Pons (tissue), 1 donor: ENCODE measurements at places on chromosomes 3 and 15.

GRCh38 chr3:63842127-63842526, 21.5 kb downstream of the THOC7 start:
- DNase-seq = no peak

DNA sequence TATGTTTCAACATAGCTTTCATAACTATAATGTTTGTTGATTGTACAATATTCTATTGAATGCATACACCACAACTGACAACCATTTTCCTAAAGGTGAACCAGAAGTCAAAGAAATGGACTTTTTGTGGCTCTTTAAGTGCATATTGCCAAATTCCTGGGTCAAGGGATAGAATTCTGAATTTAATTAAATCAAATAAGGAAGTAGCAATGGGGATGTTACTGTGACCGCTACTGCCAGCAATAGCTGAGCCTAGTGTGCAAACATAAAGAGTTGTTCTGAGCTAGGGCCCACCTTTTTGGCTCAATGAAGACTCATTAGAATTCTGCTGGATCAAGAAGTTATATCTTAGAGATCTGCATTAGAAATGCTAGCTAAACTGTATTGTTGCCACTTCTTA, 17.3 kb upstream of the KBTBD8 start:
- no peak for DNase-seq

DNA sequence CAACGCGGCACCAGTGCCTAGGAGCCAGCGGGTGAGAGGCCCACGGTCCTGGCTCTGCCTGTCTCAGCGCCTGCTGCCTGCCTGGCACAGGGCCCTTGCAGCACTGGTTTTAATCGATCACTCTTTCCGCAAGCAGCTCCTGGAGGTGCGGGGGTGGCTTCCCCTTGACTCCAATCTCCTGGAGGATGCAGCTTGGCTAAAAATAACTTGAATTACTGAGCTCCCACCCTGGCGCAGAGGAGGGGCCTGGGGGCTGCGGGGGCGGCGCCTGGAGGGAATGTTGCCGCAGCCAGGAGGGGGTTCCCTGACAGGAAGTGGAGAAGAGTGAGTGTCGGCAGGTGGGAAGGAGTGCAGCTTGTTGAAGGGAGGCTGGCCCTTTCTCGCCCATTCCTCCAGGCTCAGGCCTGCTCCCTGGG, 9.9 kb upstream of the RPL29 start:
- peak; percentile 47 for DNase-seq

DNA sequence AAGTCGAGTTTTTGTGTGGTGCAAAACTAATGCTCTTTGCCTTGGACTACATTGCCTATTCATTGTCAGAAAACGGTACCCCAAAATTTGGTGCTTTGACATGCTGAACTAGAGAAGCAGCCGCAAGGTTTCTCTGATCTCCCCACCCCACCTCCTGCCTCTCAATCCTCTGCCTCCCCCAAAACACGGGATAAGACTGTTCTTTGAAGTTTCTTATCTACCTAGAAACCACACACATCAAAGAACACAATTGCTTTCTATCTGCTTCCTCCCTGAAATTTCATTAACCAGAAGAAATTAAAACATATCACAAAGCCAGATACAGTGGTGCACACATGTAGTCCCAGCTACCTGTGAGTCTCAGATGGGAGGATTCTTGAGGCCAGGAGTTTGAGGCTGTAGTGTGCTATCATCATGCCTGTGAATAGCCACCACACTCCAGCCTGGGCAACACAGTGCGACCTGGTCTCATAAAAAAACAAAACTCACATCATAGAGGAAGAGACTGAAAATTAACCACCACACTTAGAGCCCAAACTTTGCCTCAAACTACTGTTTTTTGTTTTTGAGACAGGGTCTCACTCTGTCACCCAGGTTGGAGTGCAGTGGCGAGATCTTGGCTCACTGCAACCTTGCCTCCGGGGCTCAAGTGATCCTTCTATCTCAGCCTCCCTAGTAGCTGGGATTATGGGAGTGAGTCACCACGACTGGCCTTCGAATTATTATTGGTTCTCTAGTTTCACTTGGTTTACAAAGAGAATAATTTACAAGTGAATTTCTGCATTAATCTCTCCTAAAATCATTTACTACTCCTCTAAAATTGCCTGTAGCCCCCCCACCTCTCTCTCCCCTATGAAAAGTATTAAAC, 2.7 kb upstream of the PCNP start:
- DNase-seq = no peak

- DNase-seq = no peak
Observed at GRCh38 chr3:353191-353739, 156.7 kb downstream of the CHL1 start.

- DNase-seq = no peak
Observed at GRCh38 chr3:75782506-75782905, 2.8 kb downstream of the ZNF717 start.

GRCh38 chr3:138456961-138457862, 22.8 kb downstream of the ESYT3 start:
- no peak for DNase-seq

GRCh38 chr15:60906146-60906674, 322.9 kb downstream of the RORA start:
- DNase-seq = no peak

- DNase-seq = no peak
Observed at GRCh38 chr3:164419220-164419619, 659.1 kb downstream of the SI start.

GRCh38 chr3:112470788-112471187, 28.5 kb downstream of the BTLA start:
- no peak for DNase-seq

DNA sequence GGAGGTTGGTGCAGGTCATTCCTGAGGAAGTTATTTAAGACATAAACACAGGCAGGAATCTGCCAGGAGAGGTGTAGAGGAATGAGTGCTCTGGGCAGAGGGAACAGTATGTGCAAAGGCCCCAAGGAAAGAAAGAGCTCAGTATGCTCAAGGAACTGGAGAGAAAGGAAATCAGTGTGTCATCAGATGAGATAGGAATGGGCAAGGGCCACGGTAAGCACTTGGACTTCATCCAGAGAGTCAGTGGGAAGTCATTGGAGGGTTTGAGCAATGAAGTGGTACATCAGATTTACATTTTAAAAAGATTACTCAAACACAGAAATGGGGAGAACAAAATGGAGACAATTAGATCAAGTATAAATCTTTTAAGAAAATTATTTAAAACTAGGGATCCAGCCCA, 272.2 kb downstream of the ADAMTSL3 start:
- DNase-seq = no peak

GRCh38 chr3:127750226-127751031, 71.9 kb downstream of the MGLL start:
- no peak for DNase-seq
